Left ventricle myocardium superior (tissue), 1 donor: ENCODE measurements at places on chromosomes 11 and 22. TPM values are rescaled to one million over a fixed set of nuclear protein-coding genes. Genes with fewer than 3 reads are reported as not detected.
A peak's percentile ranks its signal among the peaks of the same experiment; 100 is the strongest.

The ZFTA gene
- 16.4 TPM for total RNA-seq

The CCDC188 gene
- total RNA-seq, result 0.27 TPM

The CCDC87 gene
- total RNA-seq, result 0.25 TPM

The RGL4 gene
- not detected for total RNA-seq

The MCHR1 gene
- 1.4 TPM for total RNA-seq

The FGF19 gene
- not detected for total RNA-seq

The HTR3B gene
- total RNA-seq, result not detected

The APOA4 gene
- not detected for total RNA-seq

The OR51B2 gene
- total RNA-seq, result not detected

- no peak for DNase-seq
Observed at GRCh38 chr11:33708985-33709384, 8.4 kb upstream of the C11orf91 start.

DNA sequence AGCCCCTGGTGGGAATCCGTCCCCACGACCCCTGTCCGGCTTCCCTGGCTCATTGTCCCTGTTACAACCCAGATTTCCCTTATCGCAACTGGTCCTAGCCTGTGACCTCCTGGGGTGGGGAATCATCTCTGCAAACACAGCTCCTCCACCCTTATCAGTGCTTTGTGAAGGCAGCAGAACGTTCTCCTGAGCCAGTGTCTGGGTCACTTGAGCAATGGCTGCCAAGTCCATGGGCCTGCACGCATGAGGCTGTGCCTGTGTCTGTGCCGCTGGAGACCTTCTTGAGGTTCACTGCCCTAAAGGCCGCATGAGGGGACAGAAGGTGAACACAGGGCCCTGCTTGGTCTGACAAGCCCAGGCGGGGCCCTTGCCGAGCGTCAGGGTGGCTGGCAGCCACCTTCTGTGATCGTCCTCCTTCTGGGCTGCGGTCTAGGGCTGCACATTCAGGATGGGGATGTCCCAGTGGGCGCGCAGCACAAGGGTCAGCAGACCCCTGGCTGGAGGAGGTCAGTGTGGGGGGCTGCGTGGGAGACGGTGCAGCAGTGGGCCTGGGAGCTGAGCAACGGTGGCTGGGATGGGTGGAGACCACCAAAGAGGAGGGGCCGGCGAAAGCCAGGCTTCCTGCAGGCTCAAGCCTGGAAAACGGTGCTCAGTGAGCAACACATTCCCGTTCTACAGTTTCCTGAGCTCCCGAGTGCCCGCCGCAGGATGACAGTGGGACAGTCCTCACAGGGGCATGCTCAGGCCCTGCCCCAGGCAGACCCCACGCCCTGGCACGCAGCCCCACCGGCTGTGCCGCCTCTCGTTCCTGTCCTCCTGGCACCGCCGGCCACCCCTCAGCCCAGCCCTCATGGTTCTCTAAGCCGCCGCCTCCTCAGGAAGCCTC lies 74.1 kb downstream of the CDKN1C start:
- DNase-seq, result peak; percentile 50

DNA sequence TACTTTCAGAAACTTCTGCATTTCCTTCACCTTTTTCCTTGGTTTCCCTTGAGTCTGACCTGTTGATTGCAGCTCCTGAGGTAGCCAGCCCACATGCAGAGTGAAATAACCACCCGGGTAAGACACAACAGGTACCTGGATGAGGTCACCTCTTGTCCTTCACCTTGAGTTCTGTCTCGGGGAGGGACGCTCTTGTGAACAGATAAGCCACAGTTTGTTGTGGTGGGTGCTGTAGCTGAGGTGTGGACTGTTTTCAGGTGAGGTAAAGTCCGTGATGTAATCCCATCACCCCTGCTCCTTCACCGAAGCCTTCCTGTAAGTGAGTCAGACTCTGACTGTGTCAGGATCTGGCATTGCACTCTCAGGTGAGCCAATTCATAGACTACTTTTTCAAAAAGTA lies 183.1 kb downstream of the NAV2 start:
- no peak for DNase-seq

DNA sequence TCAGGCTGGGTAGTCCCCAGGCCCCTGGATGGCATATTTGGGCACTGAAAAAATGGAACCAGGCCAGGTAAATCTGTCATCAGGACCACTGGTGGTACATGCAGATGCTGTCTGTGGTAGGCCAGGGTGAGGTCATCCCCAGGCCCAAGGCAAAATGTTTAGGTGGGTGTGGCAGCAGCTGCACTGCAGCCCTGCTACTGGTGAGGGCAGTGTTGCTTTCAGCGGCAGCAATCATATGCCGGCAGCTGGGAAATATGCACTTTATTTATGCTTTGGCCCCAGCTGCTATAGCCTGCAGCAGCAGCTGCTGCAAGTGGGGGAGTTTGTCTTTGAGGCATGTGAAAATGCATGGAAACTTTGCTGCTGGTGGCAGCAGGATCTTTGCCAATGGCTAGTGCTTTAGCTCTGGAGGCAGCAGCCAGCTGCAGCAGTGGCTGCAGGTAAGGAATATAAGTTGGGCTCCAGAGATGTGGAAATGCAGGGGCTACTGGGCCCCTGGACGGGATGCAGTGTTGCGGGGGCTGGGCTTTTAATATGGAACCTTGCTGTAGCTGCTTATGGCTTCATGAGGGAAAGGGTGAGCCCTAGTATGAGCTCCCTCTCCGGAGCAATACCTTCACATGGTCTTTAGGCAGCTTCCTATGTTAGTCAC lies 365.7 kb upstream of the CADM1 start:
- peak; percentile 31 for DNase-seq

- peak; percentile 39 for DNase-seq
Observed at GRCh38 chr11:6353367-6353987, 33.2 kb upstream of the CAVIN3 start.

DNA sequence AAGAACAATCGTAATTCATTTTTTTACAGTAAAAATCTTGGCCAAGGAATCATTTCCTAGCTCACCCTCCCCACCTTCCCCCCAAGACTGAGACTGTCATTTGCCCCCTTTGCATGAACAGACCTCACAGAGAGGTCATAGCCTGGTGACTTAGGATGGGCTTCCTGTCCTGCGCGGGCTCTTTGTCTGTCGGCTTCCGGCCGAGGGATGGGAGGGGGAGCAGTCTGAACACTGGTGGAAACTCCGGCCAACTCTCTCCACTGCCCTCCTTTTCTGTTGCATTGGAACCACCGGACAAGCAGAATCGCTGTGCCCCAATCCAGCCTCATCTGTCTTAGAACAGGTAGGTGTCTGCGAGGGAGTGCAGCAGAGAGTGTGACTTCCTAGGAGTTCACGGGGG lies 41.7 kb downstream of the TEAD1 start:
- peak; percentile 36 for DNase-seq

- DNase-seq, result no peak
Observed at GRCh38 chr11:75797792-75798191, 17.2 kb upstream of the UVRAG start.

GRCh38 chr11:123093739-123094138 lies 31.8 kb upstream of the HSPA8 start:
- DNase-seq, result no peak

GRCh38 chr11:2390725-2391151 lies 9.8 kb upstream of the TSSC4 start:
- peak; percentile 62 for DNase-seq

- peak; percentile 2 for DNase-seq
Observed at GRCh38 chr22:50537765-50538164, 7.9 kb upstream of the KLHDC7B start.

GRCh38 chr11:125404811-125405790 lies 91.0 kb downstream of the FEZ1 start:
- DNase-seq, result peak; percentile 81

- no peak for DNase-seq
Observed at GRCh38 chr11:47571895-47572294, 6.5 kb downstream of the PTPMT1 start.

DNA sequence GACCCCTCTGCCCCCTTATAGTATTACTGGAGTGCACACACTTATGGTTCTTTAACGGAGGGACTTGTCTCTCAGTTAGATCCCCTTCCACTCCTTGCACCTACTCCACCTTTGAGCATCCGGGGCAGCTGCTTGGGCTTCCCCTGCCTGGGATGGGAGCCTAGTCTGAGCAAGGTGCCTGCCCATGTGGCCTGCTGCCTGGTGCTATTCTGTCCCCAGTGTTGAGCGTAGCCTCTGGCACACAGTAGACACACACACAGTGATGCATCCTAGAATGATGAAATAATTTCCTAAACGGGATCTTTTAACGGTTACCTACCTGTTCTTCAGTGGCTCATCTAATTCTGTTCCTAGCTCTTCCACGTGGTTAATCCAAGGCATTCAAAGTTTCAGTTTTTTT lies 22.4 kb downstream of the PPFIA1 start:
- DNase-seq, result no peak

DNA sequence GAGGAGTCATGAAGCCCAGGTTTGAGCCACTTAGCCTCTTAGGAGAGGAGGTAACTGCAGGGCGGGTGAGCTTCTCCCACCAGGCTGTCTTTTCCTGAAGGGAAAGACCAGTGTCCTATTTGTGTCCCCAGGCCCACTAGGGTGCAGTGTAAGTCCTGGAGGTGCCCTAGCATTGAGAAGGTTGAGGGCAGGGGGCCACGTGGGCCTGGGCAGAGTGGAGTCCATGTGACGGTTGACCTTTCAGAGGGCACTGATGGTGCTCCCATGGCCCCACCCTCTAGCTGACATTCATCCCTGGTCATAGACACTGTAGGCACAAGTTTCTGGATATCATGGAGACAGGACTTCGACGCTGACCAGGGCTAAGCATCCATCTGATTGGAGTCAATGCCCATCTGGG lies 44.1 kb upstream of the TP53I11 start:
- DNase-seq, result no peak

DNA sequence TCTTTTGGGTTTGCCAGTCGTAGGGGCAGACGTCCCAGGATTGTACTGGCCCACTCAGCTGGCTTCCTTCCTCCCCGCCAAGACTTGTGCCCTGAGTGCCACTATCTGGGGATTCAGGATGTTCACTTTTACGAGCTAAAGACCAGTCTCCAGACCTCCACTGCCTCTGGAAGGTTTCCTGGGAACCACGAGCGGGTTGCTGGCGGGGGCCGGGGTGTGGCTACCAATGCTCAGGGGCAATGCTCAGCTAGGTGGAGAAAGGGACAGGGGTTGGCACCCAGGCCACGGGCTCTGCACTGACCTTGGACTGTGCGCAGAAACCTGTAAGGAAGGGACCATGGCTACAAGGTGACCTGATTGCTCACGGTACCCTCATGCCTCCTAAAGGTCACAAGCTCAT lies 2.2 kb downstream of the NEFH start:
- DNase-seq, result no peak

GRCh38 chr11:117678658-117679406 lies 118.2 kb downstream of the DSCAML1 start:
- DNase-seq, result no peak

DNA sequence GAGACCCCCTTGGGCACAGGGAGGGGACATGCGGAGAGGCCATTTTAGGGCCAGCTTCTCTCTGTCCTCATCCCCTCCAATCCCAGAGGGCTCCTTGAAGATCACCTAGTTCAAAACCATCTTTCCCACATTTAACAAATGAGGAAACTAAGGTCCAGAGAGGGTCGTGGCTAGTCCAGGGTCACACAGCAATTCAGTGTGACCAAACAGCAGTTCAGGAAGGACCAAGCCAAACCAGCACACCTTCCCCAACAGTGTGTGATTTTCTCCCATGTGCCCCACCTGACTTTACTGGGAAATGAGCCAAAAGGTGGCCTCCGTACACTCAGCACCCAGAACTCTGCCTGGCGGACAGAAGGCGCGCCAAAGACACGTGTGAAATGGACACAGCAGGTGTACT lies 51.3 kb downstream of the CACNA1I start:
- no peak for DNase-seq

DNA sequence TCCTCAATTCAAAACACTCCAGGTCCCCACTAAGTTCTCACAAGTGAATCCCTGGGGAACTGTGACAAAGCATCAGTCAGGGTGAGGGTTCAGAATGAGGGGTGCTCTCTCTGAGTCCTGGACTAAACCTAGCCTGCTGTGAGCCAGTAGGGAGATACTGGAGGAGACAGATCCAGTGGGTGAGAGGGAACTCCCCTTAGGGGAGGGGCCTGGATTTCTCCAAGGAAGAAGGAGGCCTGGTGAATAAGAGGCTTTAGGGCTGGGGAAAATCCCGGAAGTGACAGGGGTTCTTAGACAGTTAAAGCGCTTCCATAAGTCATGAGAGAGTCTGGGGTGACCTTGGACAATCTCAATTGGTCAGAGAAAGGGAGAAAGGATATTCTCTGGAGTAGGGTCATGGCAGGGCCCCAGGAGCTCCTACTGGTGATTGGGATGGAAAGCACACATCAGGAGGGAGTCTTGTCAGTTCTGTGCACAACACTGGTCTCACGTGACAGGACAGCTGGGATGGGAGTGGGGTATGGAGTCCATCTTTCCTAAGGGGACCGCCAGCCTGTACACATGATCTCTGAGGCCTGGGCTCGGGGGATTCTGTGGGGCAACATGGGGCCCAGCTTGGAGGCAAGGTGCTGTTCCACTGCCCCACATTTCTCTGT lies 1.5 kb downstream of the TBC1D10A start:
- no peak for DNase-seq
